Muscle of back (tissue), 13 donors: ENCODE measurements at places on chromosomes 13 and 19.
A peak's percentile ranks its signal among the peaks of the same experiment; 100 is the strongest.

- peak; percentile 49 for DNase-seq
Measured at GRCh38 chr13:26946684-26947343, 186.2 kb upstream of the GPR12 start.

DNA sequence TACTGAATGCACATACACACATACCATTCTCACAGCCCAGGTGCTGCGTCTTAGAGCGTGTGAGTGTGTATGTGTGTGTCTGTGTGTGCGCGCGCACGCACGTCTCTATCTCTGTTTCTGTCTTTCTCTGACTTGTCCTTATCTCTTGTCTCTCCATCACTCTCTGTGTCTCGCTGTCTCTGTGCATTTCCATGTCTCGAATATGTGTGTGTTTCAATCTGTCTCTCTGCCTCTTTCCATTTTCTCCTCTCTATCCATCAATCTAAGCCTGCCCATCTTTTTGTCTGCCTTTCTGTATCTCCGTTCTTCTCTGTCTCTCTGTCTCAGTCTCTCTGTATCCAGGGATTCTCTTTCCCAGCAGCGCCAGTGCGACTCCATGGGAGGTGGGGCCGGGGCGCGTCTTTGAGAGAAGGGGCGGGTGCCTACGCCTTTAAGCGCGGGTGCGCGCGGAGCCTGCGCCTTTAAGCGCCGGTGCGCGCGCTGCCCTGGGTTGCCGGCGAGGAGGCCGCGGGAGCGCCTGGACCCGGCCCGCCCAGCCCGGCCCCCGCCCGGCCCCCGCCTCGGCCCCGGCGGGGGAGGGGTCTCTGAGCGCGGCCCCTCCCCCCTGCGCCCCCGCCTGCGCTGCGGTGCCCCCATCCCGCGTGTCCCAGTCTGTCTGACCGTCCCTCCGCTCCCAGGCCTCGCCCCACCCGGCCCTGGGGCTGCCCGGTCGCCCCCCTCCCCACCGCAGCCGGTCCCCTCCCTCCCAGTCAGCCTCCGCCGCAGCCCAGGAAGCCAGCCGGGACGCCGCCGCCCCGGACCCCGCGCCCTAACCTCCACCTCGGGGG lies at the start of gene LRFN3:
Gene LRFN3, plus strand, starts transcription at position 464 of the 827 bp plus-strand sequence. CDS start 3,052 bp downstream, outside the sequence.
- DNase-seq = peak; percentile 90

DNA sequence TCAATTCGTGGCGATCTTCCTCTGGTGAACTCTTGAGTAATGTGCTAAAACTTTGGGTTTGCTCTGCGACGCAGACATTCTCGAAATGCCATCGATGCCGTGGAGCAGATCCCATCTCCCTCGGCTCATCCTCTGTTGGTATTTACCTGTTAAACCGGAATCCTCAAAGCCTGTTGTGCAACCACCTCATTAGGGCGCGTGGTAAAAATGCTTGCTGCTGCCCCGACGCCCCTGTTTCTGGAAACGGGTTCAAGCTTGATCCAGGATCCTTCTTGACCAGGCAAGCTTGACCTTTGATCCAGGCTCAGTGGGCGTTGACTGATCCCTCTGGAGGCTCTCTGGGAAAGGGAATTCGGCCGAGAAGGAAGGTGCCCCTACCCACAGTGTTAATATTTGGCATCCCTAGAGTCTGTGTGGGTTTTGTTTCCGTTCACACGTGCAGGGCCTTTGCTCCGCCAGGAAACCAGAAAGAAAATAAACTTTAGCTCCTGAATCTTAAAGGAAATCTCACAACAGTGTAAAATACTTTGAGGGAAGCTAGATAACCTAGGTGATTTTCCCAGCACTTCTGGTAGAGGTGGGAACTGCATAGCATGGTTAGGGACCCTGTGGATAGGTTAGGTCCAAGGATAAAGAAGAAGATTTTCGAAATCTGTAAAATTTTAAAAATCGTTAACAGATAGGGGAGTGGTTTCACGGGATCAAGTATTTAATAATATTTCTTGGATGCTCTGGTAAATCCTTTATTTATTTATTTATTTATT lies 1.1 kb downstream of the LSM14A start:
- no peak for DNase-seq

DNA sequence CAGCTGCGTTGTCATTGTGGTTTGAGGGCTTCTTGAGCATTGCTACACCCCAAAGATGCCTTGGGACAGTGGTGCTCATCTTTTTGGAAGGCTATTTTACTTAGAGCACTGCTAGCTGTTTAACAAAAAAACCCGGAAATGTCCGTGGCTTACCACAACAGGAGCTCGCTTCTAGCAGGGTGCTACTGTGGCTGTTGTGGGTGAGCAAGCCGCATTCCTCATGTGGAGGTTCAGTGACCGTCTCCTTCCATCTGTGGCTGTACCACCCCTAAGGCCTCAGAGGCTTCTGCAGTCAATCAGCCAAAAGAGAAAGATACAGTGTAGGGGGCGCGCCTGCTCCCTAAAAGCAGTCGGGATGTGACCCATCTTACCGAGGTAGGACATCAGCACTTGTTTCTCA lies 1004.2 kb downstream of the UQCRFS1 start:
- no peak for DNase-seq

- no peak for DNase-seq
Measured at GRCh38 chr13:50596156-50596555, 247.3 kb downstream of the DLEU7 start.

DNA sequence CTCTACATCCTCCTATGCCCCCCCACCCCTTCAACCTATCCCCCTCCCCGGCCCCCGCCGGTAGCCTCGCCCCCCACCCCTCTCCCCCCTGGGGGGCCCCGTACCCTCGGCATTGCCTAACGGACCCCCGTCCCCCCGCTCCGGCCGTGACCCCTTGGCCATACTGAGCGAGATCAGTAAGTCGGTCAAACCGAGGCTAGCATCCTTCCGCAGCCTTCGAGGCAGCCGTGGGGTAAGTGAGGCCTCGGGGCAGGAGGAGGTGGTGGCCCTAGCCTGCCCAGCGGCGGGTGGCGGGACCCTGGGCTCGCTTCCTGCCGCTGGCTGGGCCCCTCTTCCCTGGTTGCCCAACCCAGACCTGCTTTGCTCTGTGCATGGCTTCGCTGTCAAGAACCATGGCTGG lies 6.5 kb downstream of the TRIP10 start:
- DNase-seq = no peak
